ENCODE measurements at places on chromosomes 7 and 10. TPM values are rescaled to one million over a fixed set of nuclear protein-coding genes. Genes with fewer than 3 reads are reported as not detected.

The FOXP2 gene
- total RNA-seq = 2.0 TPM

The CDHR3 gene
- total RNA-seq = not detected

- DNase-seq = no peak
Measured at GRCh38 chr7:107170051-107170915, 1.5 kb downstream of the HBP1 start.

The C10orf143 gene
- 0.93 TPM for total RNA-seq

DNA sequence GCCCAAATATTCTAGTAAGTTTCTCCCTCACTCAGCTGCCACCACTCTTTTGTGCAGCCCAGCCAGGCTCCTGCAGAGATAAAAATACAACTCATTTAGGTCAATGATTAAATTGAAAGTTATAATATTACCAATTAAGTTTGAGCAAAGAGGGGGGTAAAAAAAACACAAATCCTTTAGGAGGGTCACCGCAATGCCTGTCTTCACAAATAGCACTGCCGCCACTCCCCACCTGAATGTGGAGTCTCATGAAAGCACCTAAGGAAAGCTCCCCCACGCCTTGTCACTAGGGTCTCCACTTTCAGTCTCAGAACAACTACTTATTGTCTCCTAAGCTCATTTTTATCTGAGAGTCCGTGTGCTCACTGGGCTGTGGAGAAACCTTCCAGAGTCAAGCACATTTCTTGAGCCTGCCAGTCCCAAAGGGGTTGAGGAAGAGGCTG, 148.7 kb downstream of the FGFR2 start:
- no peak for DNase-seq
